Fibroblast of skin of abdomen (primary cell): ENCODE measurements at places on chromosomes 7 and 10.

- DNase-seq: no peak
Observed at GRCh38 chr10:43226441-43226840, 40.4 kb downstream of the RASGEF1A start.

DNA sequence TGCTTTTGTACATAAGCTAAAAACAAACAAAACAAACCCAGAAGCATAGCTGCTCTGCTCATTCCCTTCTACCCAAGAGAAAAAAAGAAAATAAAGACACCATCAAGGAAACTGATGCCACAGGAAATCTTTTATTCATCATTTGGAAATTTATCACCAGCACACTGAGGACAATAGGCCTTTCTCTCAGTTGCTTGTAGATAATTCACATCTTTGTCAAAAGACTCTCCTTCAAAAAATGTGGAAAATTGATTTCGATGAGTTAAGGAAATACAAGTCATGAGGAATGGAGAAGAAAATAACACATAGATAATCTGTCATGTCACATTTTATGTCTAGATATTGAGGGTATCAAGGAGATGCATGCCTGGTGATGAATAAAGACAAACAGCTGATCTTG, 53.5 kb downstream of the ZNF37A start:
- no peak for DNase-seq

DNA sequence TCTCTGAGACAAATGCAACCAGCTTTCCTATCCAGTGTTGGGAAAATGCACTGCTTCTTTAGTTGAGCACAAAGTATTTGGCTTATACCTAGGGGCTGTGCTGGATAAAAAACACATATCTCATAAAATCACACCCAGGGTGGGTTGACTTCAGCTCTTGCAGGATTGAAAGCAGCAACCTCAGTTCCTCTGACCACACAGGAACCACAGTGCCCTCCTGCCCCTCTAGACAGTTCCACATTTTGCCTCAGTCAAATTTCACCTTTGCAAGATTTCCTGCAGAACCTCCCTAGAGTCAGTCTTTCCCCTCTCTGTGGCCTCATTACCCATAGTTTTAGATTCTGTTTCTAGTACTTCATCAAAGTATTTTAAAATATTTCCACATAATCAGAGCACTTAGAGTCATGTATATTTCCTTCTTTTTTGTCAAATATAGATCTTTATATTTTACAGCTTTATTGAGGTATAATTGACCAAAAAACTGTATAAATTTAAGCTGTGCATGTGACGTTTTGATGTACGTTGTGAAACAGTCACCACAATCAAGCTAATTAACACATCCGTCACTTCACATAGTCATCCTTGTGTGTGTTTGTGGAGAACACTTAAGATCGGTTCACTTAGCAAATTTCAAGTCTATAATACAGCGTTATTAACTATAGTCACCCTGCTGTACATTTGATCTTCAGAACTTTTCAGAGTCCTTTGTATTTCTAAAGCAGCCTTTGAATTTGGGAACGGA, 37.0 kb upstream of the EGR2 start:
- no peak for DNase-seq

GRCh38 chr10:13717936-13718772, 131.4 kb downstream of the PRPF18 start:
- DNase-seq: peak; percentile 93

GRCh38 chr7:151820491-151821105, 56.3 kb downstream of the PRKAG2 start:
- DNase-seq: no peak
